ENCODE measurements at places on chromosomes 13 and 19.

- peak; percentile 98 for DNase-seq
Observed at GRCh38 chr13:49443704-49444523, at the start of the genes CAB39L and SETDB2. Gene CAB39L (minus strand): TSS chr13:49444064. CDS start chr13:49382910, 61,154 bp downstream. Gene SETDB2 (plus strand): TSS chr13:49444274. CDS start chr13:49451894, 7,620 bp downstream.

DNA sequence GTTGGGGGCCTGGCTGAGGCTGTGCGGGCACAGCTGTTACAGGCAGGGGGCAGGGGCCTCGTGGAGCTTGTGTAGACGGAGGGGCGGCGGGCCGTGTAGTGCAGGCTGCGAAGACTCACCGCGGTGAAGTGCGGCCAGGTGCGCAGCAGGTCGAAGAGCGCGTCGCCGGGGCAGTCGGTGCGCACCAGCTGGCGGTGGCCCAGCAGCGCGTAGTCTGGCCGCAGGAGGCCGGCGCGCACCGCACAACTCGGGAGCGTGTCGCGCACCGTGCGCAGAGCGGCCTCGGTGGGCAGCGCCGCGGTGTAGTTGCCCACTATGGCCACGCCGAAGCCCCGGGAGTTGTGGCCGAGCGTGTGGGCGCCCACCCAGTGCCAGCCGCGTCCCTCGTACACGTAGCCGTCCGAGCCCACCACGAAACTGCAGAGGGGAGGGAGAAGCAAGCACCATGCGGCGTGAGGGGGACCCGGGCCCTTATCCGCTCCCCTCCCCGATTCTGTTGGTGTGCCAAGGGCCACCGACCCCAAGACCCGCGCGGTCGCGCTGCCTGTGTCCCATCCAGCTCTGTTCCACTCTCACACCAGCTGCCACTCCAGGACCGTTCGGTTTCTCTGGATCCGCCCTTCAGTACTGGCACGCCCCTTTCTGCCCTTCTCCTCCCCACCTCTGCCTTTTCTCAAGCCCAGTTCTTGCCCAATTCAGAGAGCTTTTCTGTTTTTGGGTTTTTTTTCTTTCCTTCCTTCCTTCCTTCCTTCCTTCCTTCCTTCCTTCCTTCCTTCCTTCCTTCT is 5.4 kb upstream of the RASAL3 start:
- DNase-seq, result no peak

- no peak for DNase-seq
Observed at GRCh38 chr19:2665103-2665502, 37.4 kb downstream of the GNG7 start.

- DNase-seq, result no peak
Observed at GRCh38 chr13:30097701-30098100, 209.7 kb downstream of the KATNAL1 start.

DNA sequence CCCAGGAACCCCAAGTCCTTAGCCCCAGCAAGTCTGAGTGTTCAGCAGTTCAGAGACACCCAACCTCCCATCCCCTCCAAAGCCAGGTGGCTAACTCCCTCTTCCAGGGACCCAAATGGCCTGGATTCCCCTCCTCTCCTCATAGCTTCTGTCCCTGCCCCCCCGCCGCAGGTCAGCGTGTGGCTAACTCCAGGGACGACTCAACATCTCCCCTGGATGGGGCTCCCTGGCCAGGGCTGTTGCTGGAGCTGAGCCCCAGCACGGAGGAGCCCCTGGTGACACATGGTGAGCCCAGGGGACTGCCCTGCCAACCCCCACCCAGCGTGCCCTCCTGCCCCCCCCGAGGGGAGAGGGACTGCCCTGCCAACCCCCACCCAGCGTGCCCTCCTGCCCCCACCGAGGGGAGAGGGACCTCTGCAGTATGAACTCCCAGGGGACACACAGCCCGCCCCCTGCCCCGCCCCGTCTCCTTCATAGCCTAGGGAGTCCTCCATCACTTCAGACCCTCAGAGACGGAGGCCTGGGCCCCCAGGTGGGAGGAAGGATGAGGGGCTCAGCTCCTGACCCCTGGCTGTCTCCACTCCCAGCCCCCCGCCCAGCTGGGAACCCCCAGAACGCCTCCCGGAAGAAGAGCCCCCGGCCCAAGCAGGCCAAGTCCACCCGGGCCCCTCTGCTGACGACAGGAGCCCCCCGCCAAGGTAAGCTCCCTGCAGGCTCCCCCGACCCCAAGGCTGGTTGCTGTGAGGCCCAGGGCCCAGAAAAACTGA is 1.7 kb downstream of the SSC5D start:
- DNase-seq, result no peak

- DNase-seq, result peak; percentile 27
Observed at GRCh38 chr19:756236-756635, 5.3 kb downstream of the MISP start.

GRCh38 chr13:26989261-26989956 is 182.2 kb downstream of the USP12 start:
- DNase-seq, result no peak

DNA sequence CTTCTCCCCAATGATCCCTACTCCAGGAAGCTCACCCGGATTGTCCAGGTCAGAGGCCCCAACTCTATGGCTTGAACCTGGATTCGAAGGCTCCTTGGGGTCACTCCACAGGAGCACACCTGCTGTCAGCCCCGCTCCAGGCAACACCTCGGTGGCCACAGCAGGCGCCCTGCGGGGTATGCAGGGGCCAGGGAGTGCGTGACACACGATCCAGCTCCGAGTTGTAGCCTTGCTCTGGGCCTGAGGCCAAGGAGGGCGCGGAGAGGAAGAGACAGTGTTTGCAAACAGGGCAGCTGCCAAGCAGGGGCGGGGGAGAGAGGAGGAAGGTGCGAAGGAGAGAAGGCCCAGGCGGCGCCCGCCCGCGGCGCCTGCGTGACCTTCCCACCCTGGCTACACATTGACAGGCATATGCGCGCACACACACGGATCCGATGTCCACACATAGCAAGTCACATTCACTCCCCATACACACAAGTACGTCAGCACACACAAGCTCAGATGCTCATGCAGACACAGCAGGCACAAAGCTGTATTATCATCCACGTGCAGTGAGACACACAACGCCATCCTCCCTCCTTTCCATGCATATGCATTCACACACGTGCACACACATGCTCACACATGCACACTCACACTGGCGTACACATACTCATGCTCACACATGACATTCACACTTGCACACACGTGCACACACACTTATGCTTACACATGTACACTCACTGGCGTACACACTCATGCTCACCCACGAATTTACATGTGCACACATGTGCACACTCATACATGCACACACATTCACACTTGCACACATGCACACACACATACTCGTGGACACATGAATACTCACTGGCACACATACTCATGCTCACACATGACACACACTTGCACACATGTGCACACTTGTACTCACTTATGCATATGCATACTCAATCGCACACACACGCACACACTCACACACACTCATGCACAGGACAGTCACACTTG is 10.4 kb downstream of the SBK2 start:
- DNase-seq, result no peak

DNA sequence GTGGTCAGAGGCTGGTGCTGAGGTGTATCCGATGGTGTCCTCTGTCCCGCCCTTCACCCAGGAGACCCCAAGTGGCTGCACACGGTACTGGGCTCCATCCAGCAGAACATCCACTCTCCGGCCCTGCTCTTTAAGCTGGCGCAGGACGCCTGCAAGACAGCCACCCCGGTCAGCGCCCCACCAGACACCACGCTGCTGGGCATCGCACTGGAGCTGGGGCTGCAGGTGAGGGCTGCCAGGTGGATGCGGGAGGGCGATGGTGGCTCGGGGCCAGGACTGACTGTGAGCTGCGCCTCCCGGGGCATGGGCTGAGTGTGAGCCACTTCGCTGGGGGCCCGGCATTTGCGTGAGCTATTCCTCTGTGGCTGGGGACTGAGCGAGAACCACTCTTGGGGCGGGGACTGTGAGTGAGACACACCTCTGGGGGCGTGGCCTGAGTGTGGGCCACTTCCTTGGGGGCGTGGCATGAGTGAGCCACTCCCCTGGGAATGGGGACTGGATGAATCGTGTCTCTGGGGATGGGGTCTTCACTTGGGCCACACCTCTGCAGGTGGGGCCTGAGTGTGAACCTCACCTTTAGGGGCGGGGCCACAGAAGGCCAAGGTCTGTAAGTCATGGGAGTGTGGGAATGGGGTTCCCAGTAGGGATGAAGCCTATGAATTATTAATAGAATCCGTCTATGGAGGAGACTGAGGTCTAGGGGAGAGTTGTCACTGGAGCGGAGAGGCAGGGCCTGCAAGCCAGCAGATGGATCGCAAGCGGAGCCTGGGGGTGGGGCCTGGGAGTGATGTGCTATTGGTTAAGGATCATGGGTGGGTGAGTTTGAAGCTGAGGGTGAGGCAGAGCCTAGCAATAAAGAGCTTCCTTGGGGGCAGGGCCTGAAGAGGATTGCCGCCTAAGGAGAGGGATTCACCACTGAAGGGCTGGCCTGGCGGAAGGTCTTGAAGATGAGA is 30.5 kb downstream of the ZSWIM4 start:
- DNase-seq, result no peak
